ENCODE measurements at places on chromosomes 1 and 21. TPM values are rescaled to one million over a fixed set of nuclear protein-coding genes. Genes with fewer than 3 reads are reported as not detected.

- H3K27me3 ChIP-seq, result no peaks in the 10 kb centered on the region
- H3K4me1 ChIP-seq, result no peaks in the 10 kb centered on the region
- no peak overlapping the region for H3K27ac ChIP-seq
- DNase-seq, result no peak
These were observed 29.8 kb downstream of the WDR3 start for GRCh38 chr1:117959364-117959763.

DNA sequence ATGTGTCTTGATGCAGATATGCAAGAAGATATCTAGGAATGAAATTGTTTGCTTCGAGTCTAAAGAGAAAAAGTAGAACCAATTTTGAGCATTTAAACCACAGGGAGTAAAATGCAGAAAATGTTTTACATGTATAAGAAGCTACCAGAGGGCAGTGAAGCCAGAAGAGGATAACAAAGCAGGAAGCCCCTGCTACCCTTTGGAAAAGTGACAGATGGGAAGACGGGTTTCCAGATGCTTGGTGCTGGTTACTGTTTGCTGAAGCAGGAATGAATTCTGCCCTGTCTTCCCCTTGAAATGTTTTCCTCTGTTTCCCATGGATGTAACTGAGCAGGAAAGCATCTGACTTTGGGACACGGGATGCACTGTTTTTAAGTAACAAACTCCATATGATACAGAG is 822.2 kb downstream of the MRPL39 start:
- H3K27ac ChIP-seq, result no peak overlapping the region
- DNase-seq, result no peak
- no peak overlapping the region for H3K4me3 ChIP-seq
- no peaks in the 10 kb centered on the region for H3K27me3 ChIP-seq
- H3K36me3 ChIP-seq, result no peaks in the 10 kb centered on the region

The OR2T11 gene
- not detected for total RNA-seq

The PDE9A gene
- total RNA-seq, result 0.28 TPM

- DNase-seq, result no peak
- no peaks in the 10 kb centered on the region for H3K36me3 ChIP-seq
- H3K27me3 ChIP-seq, result peaks cover 2% of the 10 kb centered on the region
These were observed 17.5 kb downstream of the ASAP3 start for GRCh38 chr1:23466423-23466989.

Measured in GM12878 (cell line).